ENCODE measurements at places on chromosomes 7 and 10.
A peak's percentile ranks its signal among the peaks of the same experiment; 100 is the strongest.

GRCh38 chr7:3250725-3251124 is 50.3 kb upstream of the SDK1 start:
- H3K36me3 ChIP-seq = peaks cover 3% of the 10 kb centered on the region
- no peak overlapping the region for H3K4me3 ChIP-seq
- peaks cover 29% of the 10 kb centered on the region for H3K27me3 ChIP-seq
- DNase-seq = no peak

- H3K36me3 ChIP-seq = no peaks in the 10 kb centered on the region
- no peaks in the 10 kb centered on the region for H3K27me3 ChIP-seq
- DNase-seq = no peak
Observed at GRCh38 chr7:124618871-124619270, 146.7 kb downstream of the GPR37 start.

DNA sequence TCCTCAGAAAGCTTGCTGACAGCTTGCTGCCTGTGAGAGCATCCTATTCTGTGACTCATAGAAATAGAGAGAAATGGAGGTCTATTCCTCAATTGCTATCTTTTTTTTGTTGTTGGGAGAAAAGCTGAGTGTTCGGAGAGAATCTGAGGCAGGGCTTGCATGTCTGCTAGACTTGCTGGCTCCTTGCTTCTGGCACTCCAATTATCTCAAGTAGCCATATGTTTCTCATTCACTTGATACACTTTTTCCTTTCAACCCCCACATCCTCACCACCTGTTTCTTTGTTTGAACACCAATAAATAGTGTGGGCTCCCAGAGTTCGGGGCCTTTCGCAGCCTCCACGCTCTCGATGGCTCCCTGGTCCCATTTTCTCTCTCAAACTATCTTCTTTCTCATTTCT is 172.2 kb downstream of the SH2D4B start:
- peak overlapping the region; percentile 47 for H3K4me3 ChIP-seq
- H3K36me3 ChIP-seq = no peaks in the 10 kb centered on the region
- H3K27me3 ChIP-seq = peaks cover 36% of the 10 kb centered on the region
- no peak for DNase-seq

DNA sequence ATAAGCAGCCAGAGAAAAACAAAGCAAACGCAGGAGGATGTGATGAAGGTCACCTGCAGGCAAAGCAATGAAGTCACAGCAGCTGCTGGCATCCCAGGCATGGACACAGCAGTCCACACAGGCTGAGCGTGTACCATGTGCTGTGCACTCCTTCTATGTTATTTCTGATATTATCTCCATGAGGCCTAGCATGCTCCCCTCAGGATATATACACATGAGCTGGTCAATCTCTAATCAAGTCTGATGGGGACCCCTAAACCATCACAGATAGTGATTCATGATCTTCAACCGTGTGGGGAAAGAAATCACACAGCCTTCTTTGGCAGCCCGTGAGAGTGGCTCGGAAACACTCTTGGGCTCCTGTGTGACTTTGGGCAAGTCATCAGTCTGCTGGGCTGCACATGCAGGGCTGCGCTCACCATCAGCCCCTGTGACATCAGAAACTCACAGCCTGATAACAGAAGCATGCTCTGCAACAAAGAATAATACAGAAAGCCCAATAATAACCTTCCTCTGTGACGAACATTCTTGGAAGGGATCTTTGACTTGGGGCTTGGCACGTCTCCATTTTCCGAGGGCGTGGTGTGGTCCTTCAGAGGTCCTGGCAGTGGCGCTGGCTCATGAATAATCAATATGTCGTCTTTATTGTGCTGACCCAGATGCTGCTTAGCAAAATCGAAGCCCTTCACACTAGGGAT is 83.0 kb upstream of the ATP6V0A4 start:
- H3K27ac ChIP-seq = peak overlapping the region; percentile 90
- H3K4me3 ChIP-seq = no peak overlapping the region
- peaks cover 14% of the 10 kb centered on the region for H3K4me1 ChIP-seq
- peaks cover 10% of the 10 kb centered on the region for H3K27me3 ChIP-seq
- no peaks in the 10 kb centered on the region for H3K36me3 ChIP-seq

DNA sequence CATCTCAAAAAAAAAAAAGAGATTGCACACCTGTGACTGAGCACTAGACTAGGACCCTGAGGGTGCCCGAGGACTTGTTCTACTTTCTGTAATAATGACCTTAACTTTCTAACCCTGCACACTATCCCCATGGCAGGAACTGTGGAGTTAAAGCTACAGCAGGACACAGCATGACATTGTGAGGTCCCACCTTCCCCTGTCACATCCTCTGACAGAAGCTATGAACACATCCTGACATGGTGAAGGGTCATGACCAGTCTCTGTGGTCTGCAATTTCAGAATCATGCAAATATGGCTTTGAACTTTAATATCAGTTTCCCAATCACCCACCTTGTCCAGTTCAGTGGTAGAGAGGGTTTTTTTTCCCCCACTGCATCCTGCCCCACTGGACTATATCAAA is 18.5 kb upstream of the SAR1A start:
- no peak for DNase-seq
- peaks cover 7% of the 10 kb centered on the region for H3K27me3 ChIP-seq
- no peaks in the 10 kb centered on the region for H3K4me1 ChIP-seq
- no peaks in the 10 kb centered on the region for H3K36me3 ChIP-seq

GRCh38 chr10:51911723-51912122 is 212.3 kb upstream of the CSTF2T start:
- H3K27me3 ChIP-seq = peaks cover 4% of the 10 kb centered on the region
- no peak for DNase-seq
- H3K36me3 ChIP-seq = peaks cover 5% of the 10 kb centered on the region
- no peaks in the 10 kb centered on the region for H3K4me1 ChIP-seq
- no peak overlapping the region for H3K4me3 ChIP-seq

GRCh38 chr7:5428478-5429252 is 5.0 kb upstream of the TNRC18 start:
- peak overlapping the region; percentile 10 for H3K27ac ChIP-seq
- peaks cover 7% of the 10 kb centered on the region for H3K36me3 ChIP-seq
- peaks cover 71% of the 10 kb centered on the region for H3K27me3 ChIP-seq
- DNase-seq = no peak
- peaks cover 27% of the 10 kb centered on the region for H3K4me1 ChIP-seq
- H3K4me3 ChIP-seq = no peak overlapping the region

DNA sequence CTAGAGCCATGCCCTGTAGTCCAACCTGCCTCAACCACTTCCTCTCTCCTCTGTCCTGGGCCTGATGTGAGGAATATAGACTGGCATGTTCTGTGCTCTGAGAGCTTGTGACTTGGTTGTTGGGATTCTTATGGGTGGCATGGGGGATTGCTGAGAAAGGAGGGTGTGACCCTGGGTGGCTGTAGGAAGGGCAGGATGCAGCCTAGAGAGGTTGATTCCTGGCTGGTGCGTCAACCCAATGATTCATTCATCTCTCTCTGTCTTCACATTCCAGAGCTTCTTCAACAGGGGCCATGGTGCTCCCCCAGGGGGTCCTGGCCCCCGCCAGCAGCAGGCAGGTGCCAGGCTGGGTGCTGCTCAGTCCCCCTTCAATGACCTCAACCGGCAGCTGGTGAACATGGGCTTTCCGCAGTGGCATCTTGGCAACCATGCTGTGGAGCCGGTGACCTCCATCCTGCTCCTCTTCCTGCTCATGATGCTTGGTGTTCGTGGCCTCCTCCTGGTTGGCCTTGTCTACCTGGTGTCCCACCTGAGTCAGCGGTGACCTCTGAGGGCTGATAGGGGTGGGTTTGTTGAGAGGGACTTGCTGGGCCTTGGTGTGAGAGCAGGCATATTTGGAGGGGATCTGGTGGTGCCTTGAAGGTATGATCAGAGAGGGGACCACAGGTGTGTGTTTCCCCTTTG is 2.6 kb downstream of the FAM241B start:
- H3K4me1 ChIP-seq = peaks cover 6% of the 10 kb centered on the region
- no peaks in the 10 kb centered on the region for H3K36me3 ChIP-seq
- H3K27me3 ChIP-seq = no peaks in the 10 kb centered on the region
- DNase-seq = no peak
- H3K4me3 ChIP-seq = peak overlapping the region; percentile 25

GRCh38 chr7:27866828-27867672 is 127.1 kb downstream of the TAX1BP1 start:
- no peak overlapping the region for H3K27ac ChIP-seq
- DNase-seq = no peak
- H3K36me3 ChIP-seq = peaks cover 8% of the 10 kb centered on the region
- H3K4me1 ChIP-seq = peaks cover 14% of the 10 kb centered on the region
- no peak overlapping the region for H3K4me3 ChIP-seq

DNA sequence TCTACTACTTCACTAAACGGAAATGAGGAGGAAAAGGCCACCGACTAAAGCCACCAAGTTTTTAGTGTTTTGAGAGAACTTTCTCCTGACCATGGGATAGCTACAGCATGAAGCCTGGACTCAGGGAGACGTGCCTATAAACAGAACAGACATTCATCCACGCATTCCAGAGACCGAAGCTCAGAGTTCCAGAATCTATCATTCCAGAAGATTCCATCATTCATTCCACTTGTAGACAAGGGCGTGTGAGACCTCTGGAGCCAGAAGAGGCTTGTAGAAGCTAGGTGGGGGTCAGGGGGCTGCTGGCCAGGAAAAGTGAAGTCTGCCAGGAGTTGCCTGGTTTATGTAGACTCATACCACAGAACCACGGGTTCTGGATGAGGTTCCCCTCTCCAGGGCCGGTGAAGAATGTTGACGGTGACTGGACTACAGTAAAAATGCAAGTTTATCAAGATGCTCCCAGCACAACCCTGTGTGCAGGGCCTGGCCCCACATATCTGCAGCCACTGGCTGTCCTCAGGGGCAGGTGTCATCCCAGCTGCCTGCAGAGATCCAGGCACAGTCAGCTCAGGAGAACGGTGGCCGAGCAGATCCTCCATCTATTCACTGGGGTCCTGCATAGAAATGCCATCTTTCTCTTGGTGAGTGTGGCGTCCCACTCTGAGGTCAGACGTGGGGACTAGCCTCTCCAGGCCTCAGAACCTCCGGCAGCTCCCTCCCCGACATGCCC is 215.7 kb downstream of the USP6NL start:
- no peak for DNase-seq
- no peaks in the 10 kb centered on the region for H3K27me3 ChIP-seq
- H3K4me3 ChIP-seq = no peak overlapping the region
- H3K36me3 ChIP-seq = peaks cover 2% of the 10 kb centered on the region
- no peak overlapping the region for H3K27ac ChIP-seq
- H3K4me1 ChIP-seq = peaks cover 37% of the 10 kb centered on the region

DNA sequence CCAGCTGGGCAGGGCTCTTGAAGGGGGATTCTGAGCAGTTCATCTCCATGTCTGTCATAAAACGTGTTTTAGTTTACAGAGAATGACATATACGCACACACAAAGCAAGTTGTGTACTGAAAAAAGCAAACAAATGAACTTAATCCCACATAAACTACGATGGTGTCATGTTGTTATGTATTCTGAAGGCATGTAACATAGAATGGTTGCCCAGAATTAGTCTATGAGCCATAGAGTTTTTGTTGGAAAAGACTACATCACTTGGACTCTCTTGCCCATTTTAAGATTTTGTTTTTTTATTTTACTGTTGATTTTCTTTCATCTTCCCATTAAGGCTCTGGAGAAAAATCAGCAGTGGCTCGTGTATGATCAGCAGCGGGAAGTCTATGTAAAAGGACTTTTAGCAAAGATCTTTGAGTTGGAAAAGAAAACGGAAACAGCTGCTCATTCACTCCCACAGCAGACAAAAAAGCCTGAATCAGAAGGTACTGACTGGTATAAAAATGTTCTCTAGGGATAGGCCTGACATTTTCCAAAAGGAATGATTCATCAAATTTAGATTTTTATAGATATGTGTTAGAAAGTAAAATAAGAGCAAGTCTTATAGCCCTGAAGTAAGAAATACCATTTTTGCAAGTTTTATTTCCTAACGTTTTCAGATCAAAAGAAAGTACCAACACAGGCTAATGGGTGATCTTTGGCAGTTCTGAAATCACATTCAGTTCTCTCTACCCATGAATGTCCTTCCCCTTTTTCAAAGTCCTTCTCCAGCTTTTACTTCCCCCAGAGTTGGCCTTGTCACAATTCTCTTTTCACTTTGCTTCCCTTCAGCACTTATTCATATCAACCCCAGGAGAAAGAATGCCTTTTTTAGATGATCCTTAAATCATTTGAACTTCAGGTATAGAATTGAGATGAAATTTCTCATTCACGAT is 18.9 kb downstream of the CEP55 start:
- H3K27me3 ChIP-seq = peaks cover 3% of the 10 kb centered on the region
- H3K36me3 ChIP-seq = peaks cover 2% of the 10 kb centered on the region
- peak overlapping the region; percentile 83 for H3K27ac ChIP-seq
- peaks cover 5% of the 10 kb centered on the region for H3K4me1 ChIP-seq
- no peak overlapping the region for H3K4me3 ChIP-seq
